ENCODE measurements at places on chromosomes 6 and 20.
A peak's percentile ranks its signal among the peaks of the same experiment; 100 is the strongest.

- DNase-seq: no peak
Observed at GRCh38 chr20:14597206-14597715, 259.8 kb upstream of the FLRT3 start.

DNA sequence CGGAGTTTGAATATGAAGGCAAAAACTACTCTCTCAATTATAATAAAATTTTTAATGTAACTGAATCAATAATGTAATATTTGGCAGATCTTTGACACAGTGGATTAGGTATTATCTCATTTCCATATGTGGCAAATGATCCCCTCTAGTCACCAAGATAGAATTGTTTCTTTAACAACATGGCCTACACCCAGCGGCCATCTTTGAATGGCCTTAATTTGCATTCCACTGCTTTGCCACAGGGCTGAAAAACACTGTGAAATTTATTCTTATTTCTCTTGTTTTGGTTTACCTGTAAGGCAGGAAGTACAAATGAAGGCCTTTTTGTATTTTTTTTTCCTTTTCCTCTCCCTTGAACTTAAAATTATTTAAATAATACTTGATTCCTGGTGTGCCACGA, 162.6 kb upstream of the SCGN start:
- DNase-seq: no peak

DNA sequence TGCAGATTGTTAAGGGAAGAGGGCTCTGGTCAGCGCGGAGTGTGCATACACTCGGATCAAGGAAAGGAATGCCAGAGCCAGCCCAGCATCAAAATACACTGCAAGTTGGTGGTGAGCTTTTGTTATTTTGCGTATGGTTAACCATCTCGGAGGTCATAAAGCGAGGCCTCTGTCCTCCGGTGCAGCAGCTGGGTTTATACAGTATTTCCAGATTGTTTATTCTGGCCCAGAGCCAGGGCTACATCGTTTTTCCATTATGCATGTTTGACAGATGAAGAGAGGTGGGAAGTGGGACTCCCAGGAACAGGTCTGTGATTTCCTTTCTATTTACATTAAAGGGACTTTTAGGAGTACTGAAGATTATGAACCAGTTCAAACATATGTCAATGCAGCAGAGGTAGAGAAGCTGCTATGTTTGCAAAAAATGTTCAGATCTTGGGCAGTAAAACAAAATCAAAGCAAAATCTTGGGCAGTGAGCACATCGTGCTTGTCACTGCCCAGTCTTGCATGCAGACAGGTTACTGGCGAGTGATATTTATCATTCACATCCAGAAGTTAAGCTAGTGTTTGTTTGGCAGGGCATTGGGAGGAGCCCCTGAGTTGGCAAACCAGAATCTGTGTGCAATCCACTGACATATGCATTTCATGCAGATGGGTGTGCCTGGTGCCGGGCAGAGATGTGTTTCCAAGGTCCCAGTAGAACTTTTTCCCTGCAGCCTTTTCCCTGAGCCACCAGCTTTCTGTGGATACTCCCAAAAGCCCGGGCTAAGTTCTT, 256.3 kb upstream of the TAB2 start:
- no peak for DNase-seq

DNA sequence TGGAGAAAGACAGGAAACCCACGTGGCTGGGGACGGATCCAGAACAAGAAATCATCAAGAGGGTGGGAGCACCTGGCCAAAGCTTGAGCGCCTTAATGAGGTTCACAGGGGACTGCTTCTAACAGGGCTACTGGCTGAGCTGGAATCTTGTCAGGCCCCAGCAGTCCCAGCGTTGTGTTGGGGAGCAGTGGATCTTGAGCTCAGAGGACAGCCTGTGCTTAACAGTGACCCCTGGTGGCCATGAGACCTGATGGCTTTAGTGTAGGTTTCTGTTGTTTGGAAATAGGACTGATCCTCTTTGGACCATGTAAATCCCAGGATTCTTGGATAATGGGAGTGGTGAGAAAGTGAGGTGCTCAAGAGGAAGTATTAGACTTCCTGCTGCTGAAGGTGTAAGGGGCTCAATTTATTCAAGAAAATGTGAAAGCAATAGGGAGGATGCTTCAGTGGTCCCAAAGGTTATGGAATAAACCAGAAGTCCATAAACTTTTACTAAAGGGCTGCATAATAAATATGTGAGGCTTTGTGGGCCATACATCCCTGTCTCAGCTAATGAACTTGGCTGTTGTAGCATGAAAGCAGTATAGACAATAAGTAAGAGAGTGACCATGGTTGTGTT, 216.2 kb downstream of the NFATC2 start:
- DNase-seq: peak; percentile 20

- DNase-seq: no peak
Observed at GRCh38 chr6:47334334-47334733, 24.6 kb upstream of the TNFRSF21 start.

DNA sequence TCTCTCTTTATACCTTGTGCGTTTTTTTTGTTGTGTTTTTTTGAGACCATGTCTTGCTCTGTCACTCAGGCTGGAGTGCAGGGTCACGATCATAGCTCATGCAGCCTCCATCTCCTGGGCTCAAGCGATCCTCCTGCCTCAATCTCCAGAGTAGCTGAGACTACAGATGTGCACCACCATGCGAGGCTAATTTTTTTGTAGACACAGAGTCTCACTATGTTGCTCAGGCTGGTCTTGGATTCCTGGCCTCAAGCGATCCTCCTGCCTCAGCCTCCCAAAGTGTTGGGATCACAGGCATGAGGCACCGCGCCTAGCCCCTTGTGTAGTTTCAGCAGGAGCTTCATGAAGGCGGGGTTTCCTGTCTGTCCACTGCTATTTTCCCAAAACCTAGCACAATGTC, 27.3 kb downstream of the PDRG1 start:
- no peak for DNase-seq

GRCh38 chr6:7442467-7442866, 52.9 kb downstream of the RIOK1 start:
- DNase-seq: no peak

DNA sequence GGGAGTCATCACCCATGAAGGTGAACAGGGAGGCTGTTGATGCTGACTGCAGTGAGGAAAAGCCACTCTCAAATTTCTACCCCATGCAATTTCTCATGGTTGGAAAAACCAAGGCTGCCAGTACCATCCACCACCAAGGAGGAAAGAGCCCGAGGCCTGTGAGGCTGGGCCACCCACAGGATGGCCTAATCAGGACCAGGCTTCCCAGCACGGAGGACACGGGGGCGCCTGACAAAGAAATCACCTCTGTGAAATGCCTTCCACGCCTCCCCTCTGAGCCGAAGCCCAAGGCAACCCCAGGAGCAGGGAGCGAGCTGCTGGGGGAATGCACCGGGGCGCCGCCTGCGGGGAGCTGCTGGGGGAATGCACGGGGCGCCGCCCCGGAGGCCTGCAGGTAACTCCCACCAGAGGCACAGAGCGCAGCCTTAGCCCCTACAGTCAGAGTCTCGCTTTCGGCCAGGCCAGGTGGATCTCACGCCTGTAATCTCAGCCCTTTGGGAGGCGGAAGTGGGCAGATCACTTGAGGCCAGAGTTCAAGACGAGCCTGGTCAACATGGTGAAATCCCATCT, 26.9 kb downstream of the FOXF2 start:
- no peak for DNase-seq

GRCh38 chr20:51335329-51335841, 207.1 kb downstream of the NFATC2 start:
- no peak for DNase-seq

- no peak for DNase-seq
Observed at GRCh38 chr20:29410806-29411457, 1846.5 kb upstream of the DEFB115 start.

Measured in globus pallidus (tissue), 1 donor.